H9 (cell line): ENCODE measurements at places on chromosomes 2 and 18. TPM values are rescaled to one million over a fixed set of nuclear protein-coding genes. Genes with fewer than 3 reads are reported as not detected.
A peak's percentile ranks its signal among the peaks of the same experiment; 100 is the strongest.

DYNAP gene
- 2.3 and 2.5 TPM in 2 replicates for total RNA-seq

GPR75 gene
- total RNA-seq, result 4.4 and 5.3 TPM in 2 replicates

ANO7 gene
- total RNA-seq, result 3.9 and 5.2 TPM in 2 replicates

GRCh38 chr2:12264146-12264545 is 452.6 kb upstream of the TRIB2 start:
- H3K27ac ChIP-seq, result no peak overlapping the region
- DNase-seq, result no peak
- peaks cover 2% of the 10 kb centered on the region; the same call in 1 of the 2 replicates for H3K27me3 ChIP-seq

DNA sequence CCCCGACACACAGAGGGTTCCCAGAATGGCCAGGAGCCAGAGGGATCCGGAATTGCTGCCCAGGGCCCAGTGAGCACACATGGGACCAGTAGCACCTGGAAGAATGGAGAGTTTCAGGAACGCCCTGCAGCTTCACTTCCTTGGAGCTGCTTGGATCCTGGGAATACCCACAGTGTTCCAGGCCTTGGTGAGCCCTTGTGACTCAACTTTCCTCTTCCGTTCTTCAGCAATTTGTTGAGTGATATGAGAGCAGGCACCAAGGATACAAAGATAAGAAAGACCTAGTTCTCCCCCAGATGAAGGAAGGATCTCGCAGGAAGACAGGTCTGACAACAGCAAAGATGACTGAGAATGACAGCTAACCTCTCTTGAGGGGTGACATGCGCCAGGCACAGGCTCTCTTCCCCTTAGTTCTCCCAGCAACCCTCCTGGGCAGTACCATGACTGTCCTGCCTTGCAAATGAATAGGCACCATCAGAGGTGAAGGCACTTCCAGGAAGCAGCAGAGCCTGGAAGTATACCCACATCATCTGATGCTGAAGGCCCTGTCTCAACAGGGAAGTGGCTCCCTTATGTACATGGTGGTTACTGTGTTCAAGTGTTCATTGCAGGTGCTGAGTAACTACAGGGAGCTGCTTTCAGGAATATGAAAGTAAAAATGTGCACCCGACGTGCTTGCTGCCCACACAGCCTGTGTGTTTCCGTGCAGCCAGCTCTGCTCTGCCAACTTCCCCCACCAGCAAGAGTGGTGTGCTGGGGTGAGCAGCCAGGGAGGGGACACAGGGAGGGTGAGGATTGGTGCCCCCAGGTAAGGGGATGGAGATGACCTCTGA is 116.2 kb downstream of the STPG4 start:
- no peak for DNase-seq
- H3K4me1 ChIP-seq, result peaks cover 11% of the 10 kb centered on the region; the same call in 1 of the 2 replicates
- H3K4me3 ChIP-seq, result no peak overlapping the region
- no peak overlapping the region for H3K27ac ChIP-seq

- no peak for DNase-seq
- no peaks in the 10 kb centered on the region for H3K4me1 ChIP-seq
- peaks cover 3% of the 10 kb centered on the region; the same call in 1 of the 2 replicates for H3K36me3 ChIP-seq
Observed at GRCh38 chr2:63661076-63661475, 72.3 kb downstream of the MDH1 start.

- H3K36me3 ChIP-seq, result peaks cover 32% of the 10 kb centered on the region
- no peaks in the 10 kb centered on the region for H3K27me3 ChIP-seq
- H3K4me3 ChIP-seq, result no peak overlapping the region
Observed at GRCh38 chr18:21763846-21764646, 23.5 kb downstream of the MIB1 start.

GRCh38 chr2:240567872-240568677 is at the start of gene RNPEPL1:
TSS of gene RNPEPL1 (plus strand) at chr2:240568484. CDS start at chr2:240568587, 103 bp downstream.
- no peaks in the 10 kb centered on the region for H3K36me3 ChIP-seq
- no peak for DNase-seq
- H3K27ac ChIP-seq, result no peak within 1 kb of the TSS
- H3K4me1 ChIP-seq, result peaks cover 2% of the 10 kb centered on the region; the same call in 1 of the 2 replicates
- H3K4me3 ChIP-seq, result peak within 1 kb of the TSS; percentile 84
- H3K27me3 ChIP-seq, result peaks cover 20% of the 10 kb centered on the region

- H3K4me1 ChIP-seq, result peaks cover 5% of the 10 kb centered on the region
- peak overlapping the region; percentile 75 for H3K4me3 ChIP-seq
- no peaks in the 10 kb centered on the region for H3K27me3 ChIP-seq
- no peak for DNase-seq
Observed at GRCh38 chr2:226030369-226030768, 630.9 kb downstream of the NYAP2 start.

GRCh38 chr2:223826995-223827394 is 10.4 kb downstream of the AP1S3 start:
- H3K27ac ChIP-seq, result no peak overlapping the region
- H3K4me3 ChIP-seq, result no peak overlapping the region
- H3K36me3 ChIP-seq, result no peaks in the 10 kb centered on the region
- no peaks in the 10 kb centered on the region for H3K27me3 ChIP-seq
- no peaks in the 10 kb centered on the region for H3K4me1 ChIP-seq

GRCh38 chr2:168907940-168908662 is 7.0 kb downstream of the G6PC2 start:
- H3K36me3 ChIP-seq, result no peaks in the 10 kb centered on the region
- no peaks in the 10 kb centered on the region for H3K27me3 ChIP-seq
- peaks cover 22% of the 10 kb centered on the region; the same call in 1 of the 2 replicates for H3K4me1 ChIP-seq
- no peak overlapping the region for H3K27ac ChIP-seq
- peak overlapping the region; percentile 41; the same call in 1 of the 3 replicates for H3K4me3 ChIP-seq
- DNase-seq, result no peak

DNA sequence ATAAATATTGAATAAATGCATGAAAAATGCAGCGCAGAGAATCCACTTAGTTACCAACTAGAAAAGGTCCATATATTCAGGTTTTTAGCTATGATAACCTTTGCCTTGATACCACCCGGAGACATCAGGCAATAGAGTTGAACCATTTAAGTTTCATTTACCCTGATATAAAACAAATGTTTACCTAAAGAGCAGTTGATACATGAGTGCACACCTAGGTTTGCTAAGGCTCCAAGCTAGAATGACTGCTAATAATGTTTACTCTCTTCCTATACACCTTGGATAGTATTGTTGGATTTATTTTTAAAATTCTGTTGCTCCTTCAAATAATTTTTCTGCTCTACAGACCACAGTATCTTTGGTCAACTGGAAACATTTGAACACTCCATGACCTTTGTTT is 1463.6 kb downstream of the LRP1B start:
- H3K36me3 ChIP-seq, result no peaks in the 10 kb centered on the region
- DNase-seq, result no peak
- no peak overlapping the region for H3K27ac ChIP-seq
- no peak overlapping the region for H3K4me3 ChIP-seq

DNA sequence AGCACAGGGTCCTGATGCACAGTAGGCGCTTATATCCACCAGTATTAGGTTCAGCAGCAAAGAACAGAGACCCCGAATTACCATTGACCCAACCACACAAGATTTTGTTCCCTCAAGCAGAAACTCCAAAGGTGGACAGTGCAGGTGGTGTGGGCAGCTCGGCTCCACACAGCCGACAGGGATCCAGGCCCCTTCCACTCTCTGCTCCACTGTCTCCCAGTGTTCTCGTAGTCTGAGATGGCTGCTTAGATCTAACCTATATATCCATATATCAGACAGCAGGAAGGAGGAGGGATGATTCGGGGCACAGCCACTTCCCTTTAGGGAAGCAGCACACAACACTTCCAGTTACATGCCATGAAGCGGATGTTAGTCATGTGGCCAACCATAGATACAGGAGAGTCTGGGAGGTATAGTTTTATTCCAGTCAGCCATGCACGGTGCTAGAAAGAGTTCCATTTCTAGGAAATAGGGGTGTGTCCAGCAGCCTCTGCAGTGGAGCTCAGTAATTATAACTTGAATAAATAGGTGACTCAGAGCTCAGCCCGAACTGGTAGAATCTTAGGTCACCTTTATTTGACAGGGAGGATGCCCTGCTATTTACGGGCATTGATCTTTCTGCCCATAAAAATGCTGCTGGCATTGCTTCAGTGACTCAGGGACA is 158.9 kb downstream of the TWIST2 start:
- H3K4me1 ChIP-seq, result no peaks in the 10 kb centered on the region
- no peaks in the 10 kb centered on the region for H3K27me3 ChIP-seq
- no peak overlapping the region for H3K4me3 ChIP-seq
- no peak overlapping the region for H3K27ac ChIP-seq
- no peaks in the 10 kb centered on the region for H3K36me3 ChIP-seq
- DNase-seq, result no peak

GRCh38 chr18:48713309-48713708 is 174.5 kb downstream of the CTIF start:
- no peak overlapping the region for H3K4me3 ChIP-seq
- no peaks in the 10 kb centered on the region for H3K4me1 ChIP-seq
- no peak for DNase-seq
- H3K27me3 ChIP-seq, result no peaks in the 10 kb centered on the region

DNA sequence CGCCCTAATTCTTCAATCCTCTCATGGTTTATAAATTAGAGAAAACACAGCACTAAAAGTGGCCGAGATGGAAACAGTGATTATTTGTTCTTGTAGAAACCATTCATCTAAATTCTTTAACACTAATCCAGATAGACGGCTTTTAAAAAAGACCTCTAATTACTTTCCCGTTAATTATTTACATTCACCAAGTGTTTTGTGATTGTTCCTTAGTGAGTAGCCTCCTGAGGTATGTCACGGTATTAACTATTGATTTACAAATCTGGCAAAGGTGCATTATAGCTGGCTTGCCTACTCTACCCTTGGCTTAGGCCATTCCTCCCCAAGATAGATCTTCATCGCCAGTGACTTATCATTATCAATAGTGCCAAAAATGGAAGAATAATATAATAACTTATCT is 436.4 kb upstream of the ST6GAL2 start:
- no peak overlapping the region for H3K27ac ChIP-seq
- no peaks in the 10 kb centered on the region for H3K27me3 ChIP-seq
- no peaks in the 10 kb centered on the region for H3K4me1 ChIP-seq
- no peak for DNase-seq

DNA sequence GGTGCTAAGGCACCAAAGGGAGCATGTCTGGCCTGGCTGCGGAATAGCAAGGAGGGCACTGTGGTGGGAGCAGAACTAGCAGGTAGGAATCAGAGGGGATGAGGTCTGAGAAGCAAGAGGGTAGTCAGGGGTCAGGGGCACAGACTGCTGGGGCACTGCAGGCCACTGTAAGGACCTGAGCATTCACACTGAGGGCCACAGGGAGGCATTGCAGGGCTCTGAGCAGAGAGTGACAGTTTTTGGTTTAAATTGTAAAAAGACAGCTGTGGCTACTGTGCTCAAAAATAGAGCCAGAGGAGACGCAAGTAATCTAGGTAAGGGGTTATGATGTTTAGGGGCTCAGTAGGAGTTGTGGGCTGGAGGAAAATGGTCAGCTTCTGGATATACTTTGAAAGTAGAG is 41.5 kb downstream of the ARHGAP25 start:
- no peak for DNase-seq
- H3K36me3 ChIP-seq, result no peaks in the 10 kb centered on the region
- no peaks in the 10 kb centered on the region for H3K27me3 ChIP-seq
- H3K4me3 ChIP-seq, result no peak overlapping the region
- H3K4me1 ChIP-seq, result no peaks in the 10 kb centered on the region

DNA sequence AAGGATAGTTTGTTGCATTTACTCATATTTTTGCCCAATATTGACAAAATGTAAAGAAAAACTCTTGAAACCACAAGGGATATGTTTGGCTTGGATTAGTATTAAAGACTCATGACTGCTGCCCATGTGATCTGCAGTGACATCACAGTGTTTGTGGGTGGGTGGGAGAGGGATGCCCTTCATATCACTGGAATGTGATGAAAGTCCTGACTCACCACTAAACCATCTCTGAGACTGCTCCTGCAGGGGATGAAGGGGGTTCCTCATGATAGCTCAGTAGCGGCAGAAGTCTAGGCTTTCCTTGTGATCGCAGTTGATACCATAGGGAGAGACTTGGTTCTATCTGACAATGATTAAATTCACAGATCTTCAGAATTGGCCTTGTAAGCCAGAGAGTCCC is 451.2 kb downstream of the CNTNAP5 start:
- no peak overlapping the region for H3K4me3 ChIP-seq
- H3K36me3 ChIP-seq, result no peaks in the 10 kb centered on the region
- no peak for DNase-seq
- H3K27ac ChIP-seq, result no peak overlapping the region
- no peaks in the 10 kb centered on the region for H3K27me3 ChIP-seq

DNA sequence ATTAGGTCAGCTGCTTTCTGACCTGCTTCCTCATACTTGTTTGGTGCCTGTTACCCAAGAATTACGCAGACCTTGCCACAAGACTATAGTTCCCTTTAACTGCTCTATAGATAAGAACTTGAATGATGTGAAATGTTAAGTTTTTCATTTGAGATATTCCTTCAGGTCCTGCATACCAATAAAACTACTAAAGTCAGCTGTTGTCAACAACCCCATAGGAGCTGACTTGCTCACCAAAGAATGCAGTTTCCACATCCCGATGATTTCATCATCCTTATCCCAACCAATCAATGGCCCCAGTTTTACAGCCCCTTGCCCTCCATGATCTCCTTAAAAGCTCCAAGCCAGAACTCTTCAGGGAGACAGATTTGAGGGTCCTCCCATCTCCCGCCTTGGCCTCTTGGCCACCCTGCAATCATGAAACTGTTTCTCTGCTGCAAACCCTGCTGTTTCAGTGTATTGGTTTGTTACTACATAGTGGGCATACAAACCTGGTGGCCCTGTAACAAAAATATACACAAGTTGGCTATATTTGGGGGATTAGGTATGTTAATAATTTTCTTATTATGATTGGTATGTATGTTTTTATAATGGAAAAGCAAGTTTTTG is 396.3 kb upstream of the CHST9 start:
- H3K36me3 ChIP-seq, result peaks cover 12% of the 10 kb centered on the region
- no peaks in the 10 kb centered on the region for H3K27me3 ChIP-seq
- DNase-seq, result no peak
- H3K4me3 ChIP-seq, result no peak overlapping the region
- H3K27ac ChIP-seq, result no peak overlapping the region

- 0 out of 2 replicates have a peak, but pooled peaks cover 2% of the 10 kb centered on the region for H3K4me1 ChIP-seq
- no peak overlapping the region for H3K27ac ChIP-seq
- no peak overlapping the region for H3K4me3 ChIP-seq
- H3K27me3 ChIP-seq, result no peaks in the 10 kb centered on the region
Observed at GRCh38 chr2:6932828-6933227, 15.6 kb downstream of the RNF144A start.

DNA sequence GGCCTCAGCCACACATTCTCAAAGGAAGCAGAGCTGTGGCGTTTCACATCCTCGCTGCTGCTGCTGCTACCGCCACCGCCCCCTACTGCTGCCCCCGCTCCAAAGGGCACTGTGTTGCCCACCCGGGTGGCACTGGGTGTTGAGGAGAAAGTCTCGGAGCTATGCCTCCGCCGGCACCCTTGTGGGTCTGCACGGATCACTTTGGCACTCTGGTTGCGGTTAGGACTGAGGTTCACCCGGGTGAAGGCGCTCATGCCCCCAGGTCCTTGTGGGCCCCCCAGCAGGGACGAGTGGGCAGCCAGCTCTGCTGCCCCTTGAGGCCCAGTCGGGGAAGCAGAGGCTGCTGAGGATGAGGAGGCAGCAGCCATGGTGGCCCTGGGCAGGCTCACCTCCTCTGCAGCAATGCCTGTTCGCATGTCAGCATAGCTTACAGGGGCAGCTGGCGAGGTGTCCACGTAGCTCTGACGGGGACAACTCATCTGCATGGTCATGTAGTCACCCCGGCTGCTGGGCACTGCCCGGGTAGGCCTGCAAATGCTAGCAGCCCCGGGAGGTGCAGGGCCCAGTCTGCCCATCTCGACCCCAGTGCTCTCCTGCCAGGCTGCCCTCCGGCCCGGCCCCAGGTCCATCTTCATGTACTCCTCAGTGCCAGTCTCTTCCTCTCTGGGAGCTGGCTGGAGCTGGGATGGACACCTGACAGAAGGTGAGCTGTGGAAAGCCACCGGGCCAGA is 4.2 kb downstream of the IRS1 start:
- peaks cover 2% of the 10 kb centered on the region; the same call in 1 of the 2 replicates for H3K4me1 ChIP-seq
- peaks cover 23% of the 10 kb centered on the region for H3K36me3 ChIP-seq
- H3K4me3 ChIP-seq, result peak overlapping the region; percentile 72; the same call in 1 of the 3 replicates
- no peak overlapping the region for H3K27ac ChIP-seq
- no peaks in the 10 kb centered on the region for H3K27me3 ChIP-seq
